ENCODE measurements at places on chromosomes 2 and 18.

GRCh38 chr18:44637210-44638033 is 43.3 kb upstream of the SETBP1 start:
- no peak for DNase-seq

DNA sequence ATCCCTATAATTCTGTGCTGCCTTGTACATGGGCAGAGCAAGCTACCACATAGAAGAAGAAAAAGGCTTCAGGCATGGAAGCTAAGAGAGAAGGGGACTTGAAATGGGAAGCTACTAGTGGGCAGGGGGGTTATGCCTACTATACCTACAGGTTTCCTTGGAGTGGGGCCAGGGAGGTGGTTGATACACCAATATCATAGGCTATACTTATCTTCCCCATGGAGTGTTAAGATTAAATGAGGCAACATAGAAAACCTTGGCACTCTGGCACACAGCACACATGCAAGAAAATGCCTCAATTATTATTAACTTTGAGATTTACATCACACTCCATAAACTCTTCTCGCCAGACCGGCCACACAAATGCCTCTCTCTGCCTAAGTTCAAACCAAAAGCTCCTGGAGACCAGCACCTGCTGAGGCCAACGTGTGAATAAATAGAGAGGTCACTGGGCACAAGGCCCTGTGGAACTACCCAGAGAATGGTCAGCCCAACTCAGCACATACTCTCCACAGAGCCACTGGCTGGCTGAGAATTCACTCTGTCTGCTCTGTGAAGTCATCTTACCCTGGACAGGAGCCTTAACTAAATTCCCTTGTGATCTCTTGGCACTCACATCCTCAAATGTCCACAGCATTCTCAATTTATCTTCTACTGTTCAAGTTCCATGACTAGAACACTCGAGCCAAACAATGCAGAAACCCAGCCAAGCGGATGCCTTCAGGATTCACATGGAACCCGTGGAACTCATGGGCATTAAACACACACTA is 498.7 kb downstream of the BCL11A start:
- no peak for DNase-seq

- no peak for DNase-seq
Observed at GRCh38 chr18:11369556-11369955, 220.2 kb upstream of the PIEZO2 start.

DNA sequence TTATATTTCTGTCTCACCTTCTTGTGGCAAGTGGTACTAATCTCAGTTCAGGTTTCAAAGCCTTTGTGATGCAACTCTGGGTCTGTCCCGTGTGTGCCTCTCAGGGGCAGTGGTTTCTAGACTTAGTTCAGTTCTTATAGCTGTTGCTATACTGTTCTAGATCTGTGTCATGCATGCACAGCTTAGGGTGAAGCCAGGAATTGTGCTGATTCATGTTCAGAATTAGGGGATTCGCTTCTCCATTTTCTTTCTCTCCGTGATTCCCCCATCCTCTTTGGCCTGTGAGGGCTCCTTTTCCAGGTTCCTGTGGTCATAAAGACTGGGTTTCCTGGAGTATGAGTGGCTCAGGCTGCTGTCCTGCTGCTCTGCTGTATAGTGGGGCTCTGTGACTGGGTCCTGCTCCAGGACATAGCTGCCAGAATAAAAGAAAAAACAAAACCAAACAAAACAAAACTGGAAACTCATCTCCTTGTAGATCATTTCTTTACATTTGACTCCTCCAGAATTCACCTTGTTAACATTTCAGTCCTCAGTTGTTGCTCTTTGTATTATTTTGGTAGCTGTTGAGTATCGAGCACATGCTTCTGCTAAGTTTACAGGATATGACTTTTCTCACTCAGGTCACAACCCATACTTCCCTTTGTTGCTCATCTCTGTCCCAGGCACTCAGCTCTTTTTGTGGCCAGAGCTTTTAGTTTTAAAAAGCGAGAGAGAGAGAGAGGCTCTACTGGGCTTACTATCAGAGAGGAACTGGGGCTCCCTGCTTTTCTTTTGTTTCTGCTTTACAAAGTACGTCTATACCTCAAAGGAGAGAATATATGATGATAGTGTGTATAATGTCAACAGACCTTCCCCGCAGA is 34.2 kb downstream of the CERS6 start:
- no peak for DNase-seq

GRCh38 chr2:53829273-53829979 is 30.3 kb downstream of the GPR75 start:
- no peak for DNase-seq

GRCh38 chr2:175008009-175008408 is 2.8 kb upstream of the CHN1 start:
- no peak for DNase-seq

DNA sequence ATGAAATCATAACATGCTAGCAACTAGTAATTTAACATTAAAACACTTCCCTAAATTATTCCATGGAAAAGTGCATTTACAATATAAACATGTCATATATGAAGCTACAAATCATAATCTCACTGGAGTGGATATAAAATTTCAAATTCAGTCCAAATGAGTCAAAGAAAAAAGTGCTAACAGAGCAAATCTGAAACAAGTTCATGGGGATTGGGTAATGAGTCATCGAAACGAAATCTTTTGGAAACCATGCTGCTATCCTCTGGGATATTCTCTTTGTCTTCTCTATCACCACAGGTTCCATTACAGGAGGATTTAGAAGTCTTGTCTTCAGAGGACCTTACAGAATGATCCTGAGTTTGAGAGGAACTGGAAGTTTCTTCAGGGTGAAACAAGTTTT is 34.1 kb downstream of the STK17B start:
- no peak for DNase-seq

- no peak for DNase-seq
Observed at GRCh38 chr2:26465266-26465925, 12.5 kb downstream of the OTOF start.

DNA sequence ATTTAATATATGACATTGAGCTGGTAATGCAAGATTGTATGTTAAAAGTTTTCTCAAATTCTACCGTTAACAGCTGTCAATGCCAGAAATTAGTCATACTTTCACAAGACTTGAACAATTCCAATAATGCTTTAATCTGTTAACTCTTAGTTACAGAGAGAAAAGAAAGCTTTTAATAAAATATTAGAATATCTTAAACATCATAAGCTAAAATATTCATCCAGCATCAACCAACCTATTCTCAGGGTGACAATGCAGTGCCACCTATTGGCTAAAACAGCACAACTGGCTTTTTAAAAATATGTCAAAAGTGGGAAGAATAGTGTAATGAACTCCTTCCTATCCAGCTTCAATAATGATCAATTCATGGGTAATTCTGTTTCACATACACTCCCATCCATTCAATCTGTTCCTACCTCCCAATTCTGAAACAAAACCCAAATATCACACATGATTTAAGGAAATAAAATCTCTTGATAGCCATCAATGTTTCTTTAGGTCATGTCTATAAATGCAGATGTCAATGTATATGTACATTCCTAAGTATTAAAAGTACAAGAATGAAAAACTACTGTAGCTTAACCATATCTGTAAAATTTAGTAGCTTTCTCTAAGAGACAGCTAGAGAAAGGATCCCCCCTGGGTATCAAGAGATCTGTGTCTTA is 79.8 kb upstream of the CCDC141 start:
- DNase-seq = no peak

GRCh38 chr2:81283081-81283480 is 978.5 kb upstream of the LRRTM1 start:
- no peak for DNase-seq

- no peak for DNase-seq
Observed at GRCh38 chr18:58988600-58988999, 123.9 kb downstream of the ZNF532 start.

DNA sequence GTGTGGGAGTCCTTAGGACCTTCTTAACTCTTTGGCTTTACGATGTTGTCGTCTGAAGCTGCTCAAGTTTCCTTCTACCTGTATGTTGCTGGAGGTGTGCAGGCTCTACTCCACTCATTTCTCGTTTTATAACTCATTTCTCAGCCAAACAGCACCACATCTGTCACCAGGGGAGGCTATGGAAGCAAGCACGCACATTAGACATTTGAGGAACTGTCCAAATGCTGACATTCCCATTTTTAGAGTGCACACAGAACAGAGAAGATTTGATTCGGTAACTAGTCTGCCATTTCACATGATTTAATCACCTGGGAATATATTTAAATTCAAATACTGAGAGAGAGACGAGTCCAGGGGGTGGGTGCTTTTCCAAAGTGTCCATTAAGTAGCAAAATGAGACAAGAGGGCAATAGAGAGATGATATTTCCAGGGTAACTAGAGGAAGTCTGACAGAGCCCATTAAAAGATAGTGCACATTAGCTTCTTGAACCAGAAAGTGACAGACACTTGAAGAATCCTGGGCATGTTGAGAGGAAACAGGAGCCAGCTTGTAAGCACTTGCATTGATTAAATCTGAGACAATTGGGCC is 793.3 kb downstream of the TDRD15 start:
- no peak for DNase-seq

GRCh38 chr2:9897331-9897737 is 54.1 kb downstream of the TAF1B start:
- no peak for DNase-seq

- DNase-seq = no peak
Observed at GRCh38 chr2:197786010-197786877, 1.1 kb upstream of the BOLL start.

All from NCI-H1092 (cell line).